Hematopoietic multipotent progenitor cell treated with erythropoietin and hydrocortisone succinate and interleukin-3 and kit ligand, for 8 days (in vitro differentiated cells): ENCODE measurements at places on chromosomes 6 and 20.

GRCh38 chr6:124123617-124124209 is 320.0 kb downstream of the NKAIN2 start:
- no peak for DNase-seq

DNA sequence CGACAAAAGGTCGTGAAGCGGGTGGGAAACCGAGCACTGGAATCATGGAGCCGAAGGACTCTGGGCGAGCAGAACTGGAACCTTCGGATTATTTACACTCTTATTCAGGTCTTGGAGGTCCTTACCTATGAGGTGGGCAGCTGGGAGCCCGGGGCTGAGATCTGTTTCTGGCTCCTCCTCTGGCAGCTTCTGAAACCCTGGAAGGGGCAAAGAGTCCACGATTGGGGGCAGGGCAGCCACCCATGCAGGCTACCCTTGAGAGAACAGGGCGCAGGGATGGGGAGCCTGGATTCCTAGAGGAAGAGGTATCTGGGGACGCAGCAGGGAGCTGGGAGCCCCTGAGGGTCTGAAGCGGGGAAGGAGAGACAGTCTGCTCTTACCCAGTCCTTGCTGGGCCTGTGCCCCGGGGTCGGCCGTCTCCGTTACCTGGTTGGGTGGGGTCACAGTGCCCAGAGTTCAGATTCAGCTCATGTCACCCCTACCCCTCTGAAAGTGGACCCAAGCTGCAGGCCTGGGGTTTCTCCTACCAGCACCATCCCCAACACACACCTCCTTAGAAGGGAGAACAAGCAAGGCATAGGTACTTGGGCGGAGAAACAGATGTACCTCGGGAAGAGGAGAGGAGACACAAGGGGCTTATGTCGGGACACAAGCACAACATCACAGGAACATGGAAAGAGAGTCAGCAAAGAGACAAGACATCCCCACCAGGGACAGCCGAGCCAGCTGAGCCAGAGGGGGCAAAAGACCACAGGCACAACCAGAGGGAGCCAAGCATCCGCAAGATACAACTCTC is 592 bp downstream of the LTB start:
- DNase-seq, result peak; percentile 14

- no peak for DNase-seq
Observed at GRCh38 chr20:38829296-38829875, 23.9 kb downstream of the PPP1R16B start.

DNA sequence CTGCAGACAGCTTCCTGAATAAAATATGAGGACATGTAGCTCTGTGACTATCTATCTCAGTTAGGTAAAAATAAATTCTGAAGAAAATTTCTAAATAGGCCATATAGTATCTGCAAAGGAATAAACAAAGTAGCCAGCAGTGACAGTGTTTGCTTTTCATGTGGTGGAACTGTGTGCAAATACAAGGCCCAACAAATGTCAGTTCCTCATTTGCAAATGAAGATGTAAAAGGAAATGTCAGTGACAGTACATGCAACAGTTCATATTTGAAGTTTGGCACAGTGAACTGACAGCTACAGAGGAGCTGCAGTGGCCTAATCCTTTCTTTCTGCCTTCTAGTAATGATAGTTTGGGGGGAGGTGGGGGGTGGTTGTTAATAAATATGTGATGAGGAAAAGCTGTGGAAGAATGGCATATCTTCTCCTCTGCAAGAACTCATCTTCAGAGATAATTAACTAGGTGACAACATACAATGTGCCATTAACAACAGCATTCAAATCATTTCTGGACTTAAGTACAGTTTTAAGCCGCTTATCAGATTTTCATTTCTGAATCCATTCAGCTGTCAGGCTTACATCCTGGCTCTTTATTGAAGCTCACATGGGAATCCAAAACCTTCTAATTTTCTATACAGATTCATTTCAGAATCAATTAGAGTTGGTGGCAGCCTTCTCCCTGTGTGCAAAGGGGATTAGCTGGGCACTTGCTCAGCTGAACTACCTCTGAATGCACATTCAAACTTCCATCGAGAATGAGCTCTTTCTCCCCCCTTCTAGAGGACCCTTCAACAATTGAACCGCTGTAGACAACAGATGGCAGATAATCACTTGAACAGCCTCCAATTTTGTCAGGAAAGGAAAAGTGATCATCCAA is 1059.0 kb upstream of the EPHA7 start:
- DNase-seq, result no peak

GRCh38 chr6:42690151-42690702 is 32.2 kb downstream of the PRPH2 start:
- DNase-seq, result no peak

GRCh38 chr6:6436946-6437345 is 116.5 kb upstream of the F13A1 start:
- DNase-seq, result no peak

- no peak for DNase-seq
Observed at GRCh38 chr6:20441236-20441635, 39.6 kb downstream of the E2F3 start.

- DNase-seq, result no peak
Observed at GRCh38 chr6:148770408-148771211, 23.8 kb downstream of the UST start.

DNA sequence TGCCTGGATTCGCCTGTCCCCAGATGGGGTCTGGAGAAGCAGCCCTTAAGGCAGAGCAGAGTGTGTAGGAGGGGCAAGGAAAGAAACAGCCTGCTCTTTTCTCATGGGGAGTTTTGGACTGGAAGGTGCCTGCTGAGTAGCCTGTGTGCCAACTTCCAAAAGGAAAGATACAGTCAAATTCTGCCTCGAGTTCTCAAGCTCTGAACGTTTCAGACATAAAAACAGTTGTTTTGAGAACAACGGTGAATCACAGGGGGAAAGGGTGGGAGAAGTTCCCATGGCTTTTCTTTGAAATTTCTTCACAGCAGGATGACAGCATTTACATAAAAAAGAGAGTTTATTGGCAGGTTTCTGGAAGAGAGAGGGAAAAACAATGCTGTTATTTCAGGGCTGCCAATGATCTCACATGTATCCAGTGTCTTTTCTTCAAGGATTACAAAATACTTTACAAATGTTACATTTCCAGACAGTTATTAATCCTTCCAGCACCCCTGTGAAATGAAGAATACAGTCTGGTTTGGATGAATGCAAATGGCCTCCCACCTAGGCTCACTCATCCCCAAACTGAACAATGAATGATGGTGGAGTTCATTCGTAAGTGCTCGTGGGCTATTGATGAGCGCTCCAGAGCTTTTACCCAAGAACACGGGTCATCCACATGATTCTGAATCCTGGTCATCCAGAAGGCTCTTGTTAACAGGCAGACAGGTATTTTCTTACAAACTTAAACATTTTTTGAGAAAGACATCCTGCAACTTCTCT is 33.8 kb upstream of the ECI2 start:
- DNase-seq, result no peak

DNA sequence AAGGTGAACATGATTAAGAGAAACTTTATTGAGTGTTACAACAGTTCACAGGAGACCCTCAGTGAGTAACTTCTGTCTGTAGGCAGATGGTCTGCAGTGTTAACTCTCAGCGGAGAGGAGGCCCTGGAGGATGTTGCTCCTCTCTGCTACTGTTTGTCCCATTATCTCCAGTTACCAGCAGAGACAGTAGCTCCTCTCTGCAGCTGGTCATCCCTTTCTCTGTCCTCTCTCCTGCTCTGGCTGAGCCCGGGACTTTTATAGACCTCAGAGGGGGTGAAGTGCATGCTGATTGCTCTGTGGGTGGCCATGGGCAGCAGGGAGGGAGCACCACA is 5.7 kb downstream of the GTSF1L start:
- no peak for DNase-seq

DNA sequence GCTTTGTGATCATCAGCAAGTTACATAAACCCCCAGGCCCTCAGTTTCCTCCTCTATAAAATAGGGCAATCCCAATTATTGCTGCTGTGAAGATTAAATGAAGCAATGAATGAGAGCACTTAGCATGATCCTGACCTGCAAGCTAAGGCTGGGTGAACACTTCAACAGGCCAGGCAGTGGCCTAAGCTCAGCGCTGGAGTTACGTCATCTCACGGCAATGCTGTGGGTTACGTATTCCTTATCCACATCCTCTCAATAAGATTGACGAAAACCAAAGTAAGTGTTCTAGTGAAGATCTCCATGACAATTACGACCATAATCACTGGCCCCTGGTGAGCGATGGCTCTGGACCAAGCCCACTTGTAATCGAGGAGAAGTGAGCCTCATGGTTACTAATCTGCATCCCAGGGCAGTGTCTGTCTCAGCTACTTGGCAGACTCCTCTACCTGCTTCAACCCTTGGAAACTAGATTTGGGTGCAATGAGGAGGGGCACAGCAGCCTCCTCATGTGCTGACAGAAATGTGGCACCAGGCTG is 274.1 kb upstream of the ARID1B start:
- no peak for DNase-seq

- peak; percentile 44 for DNase-seq
Observed at GRCh38 chr6:28841290-28841689, 82.5 kb downstream of the TRIM27 start.

DNA sequence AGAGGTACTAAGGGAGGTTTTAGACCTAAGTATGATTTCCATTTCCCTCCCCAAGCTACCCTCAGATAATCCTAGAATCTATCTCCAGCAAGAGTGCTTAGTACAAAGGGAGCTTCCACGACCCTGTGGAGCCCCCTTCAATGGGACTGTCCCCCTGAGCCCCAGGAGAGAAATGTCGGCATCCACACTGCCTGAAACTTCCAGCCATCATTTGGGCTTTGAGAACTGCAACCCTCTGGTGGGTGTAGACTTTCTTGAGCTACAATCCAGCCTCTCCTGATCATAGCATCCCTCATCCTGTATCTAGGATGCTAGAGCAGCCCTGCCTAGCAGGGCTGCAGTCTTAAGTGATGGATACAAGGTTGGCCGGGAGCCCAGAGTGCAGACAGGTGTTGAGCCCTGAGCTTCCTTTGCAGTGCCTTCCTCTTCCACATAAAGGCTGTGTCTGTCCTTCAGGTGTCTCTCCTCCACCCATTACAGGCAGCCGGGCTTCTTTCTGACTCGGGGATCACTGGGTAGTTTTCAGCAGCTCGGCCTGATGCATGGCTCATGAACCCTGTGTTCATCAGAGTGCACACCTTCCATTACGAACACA is 424.5 kb downstream of the PREX1 start:
- DNase-seq, result no peak

GRCh38 chr6:32176476-32177182 is 745 bp upstream of the AGPAT1 start:
- no peak for DNase-seq

DNA sequence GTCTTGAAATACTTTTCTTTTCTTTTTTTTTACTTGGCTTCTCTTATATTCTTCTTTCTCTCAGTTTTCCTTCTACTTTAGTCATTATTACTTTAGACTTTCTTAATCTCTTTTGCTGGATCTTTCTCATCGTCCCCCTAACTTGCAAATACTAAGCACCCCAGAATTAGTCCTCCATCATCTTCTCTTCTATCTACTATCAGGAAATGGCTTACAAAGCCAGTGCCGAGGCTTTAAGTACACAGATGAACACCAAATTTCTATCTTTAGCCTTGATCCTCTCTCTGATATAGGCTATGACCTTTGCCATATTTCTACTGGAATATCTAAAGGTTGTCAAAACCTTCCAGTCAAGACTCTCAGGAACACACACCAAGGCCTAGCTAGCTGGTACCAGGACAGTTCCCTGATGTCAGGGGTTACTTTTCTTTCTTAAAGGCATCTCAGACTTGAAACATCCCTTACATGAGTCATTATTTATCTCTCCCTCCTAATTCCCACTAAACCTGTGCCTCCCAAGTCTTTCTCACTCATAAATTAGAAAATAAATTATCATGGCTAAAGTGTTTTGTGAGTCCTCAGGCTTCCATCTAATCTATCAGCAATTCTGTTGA is 278.6 kb upstream of the TCF21 start:
- DNase-seq, result no peak

DNA sequence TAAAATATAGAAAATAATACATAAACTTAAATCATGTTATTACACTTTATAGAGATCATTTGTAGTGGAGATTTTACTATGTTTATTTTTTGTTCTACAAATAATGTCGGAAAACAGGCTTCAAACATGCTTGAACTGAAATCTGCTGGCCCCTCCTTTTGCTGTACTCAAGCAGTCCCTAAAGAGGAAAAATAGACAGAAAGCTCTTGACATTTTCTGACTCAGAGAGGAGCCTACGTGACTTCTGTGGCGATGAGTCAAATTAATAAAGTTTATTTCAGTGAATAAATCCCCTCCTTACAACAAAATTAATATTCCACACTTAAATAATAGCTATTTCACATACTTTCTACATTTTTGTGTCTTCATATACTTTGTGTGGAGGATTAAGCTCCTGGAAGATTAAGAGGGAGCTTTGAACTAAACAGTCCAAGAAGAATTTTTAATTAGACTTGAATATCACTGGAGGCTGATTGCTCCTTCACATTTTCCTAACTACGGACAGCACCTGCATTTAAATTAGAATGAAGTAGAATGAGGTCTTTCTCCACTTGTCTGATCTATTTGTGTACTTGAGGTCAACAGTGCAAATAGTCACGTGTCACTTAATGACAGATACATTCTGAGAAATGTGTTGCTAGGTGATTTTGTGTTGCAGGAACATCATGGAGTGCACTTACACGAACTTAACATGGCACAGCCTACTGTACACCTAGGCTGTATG is 1.7 kb upstream of the TREM1 start:
- no peak for DNase-seq

DNA sequence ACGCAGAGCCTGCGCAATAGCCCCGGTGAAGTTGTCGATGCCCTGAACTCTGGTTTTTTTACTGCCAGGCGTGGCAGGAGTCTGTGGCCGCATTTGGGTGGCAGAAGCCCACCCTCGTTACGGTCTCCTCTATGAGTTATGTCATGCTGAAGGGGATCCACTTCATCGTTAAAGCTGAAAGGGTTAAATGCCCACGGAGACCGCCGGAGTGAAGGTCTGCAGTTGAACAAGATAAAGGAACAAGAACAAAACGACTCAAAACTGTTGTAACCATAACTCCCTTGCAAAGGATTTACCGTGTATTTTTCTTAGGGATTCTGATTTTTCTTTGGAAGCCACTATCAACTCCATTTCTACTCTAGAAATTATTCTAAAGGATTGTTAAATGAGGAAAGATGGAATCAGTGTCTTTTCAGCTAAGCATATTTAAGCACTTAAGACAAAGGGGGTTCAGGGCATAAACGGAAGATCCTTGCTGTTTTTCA is 501 bp upstream of the ELOVL5 start:
- no peak for DNase-seq

DNA sequence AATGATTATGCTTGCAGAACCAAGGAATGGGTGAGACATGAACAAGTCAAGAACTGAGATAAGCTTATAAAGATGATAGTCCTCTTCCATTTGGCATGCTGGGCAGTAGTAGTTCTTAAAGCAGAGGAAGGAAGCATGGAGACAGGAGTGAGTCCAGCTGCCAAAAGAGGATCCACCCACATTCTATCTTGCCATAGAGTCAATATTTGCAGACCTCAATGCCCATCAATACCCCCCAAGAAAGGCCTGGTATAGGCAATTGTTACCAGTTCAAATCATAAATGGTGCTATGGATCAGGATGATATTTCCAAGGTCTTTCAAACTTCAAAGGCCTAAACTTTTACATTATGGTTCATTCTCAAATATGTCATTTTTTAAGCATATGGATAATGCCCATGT is 4.8 kb downstream of the ARHGAP18 start:
- DNase-seq, result no peak

GRCh38 chr20:58366866-58367265 is 22.2 kb upstream of the VAPB start:
- DNase-seq, result no peak
